A549 treated with CpdA at 1 μM for 4 hours (cell line): ENCODE measurements at places on chromosomes 1 and 21. TPM values are rescaled to one million over a fixed set of nuclear protein-coding genes. Genes with fewer than 3 reads are reported as not detected.

The SLC6A17 gene
- 5.2 to 6.8 TPM (median 5.8 TPM) in 5 replicates for total RNA-seq

The BCL2L15 gene
- 0.48 to 1.7 TPM (median 0.85 TPM) in 4 of 5 replicates, not detected in the other for total RNA-seq

The PLA2G2F gene
- 0.01 TPM in 1 of 5 replicates, not detected in the others for total RNA-seq

The ESRRG gene
- total RNA-seq: not detected in 5 replicates

The NBPF6 gene
- total RNA-seq: not detected in 5 replicates

The FAM151A gene
- total RNA-seq: not detected in 5 replicates

The FCRL3 gene
- not detected in 5 replicates for total RNA-seq

The LY9 gene
- total RNA-seq: 0.08 to 0.18 TPM (median 0.14 TPM) in 4 of 5 replicates, not detected in the other

The TDRD10 gene
- total RNA-seq: 0.07 TPM in 1 of 5 replicates, not detected in the others

The CLDN8 gene
- not detected in 5 replicates for total RNA-seq

The ENSA gene
- total RNA-seq: 114 to 145 TPM (median 130 TPM) in 5 replicates

The LCE1C gene
- not detected in 5 replicates for total RNA-seq

The FBLIM1 gene
- 20.9 to 28.0 TPM (median 23.6 TPM) in 5 replicates for total RNA-seq

The SELENOF gene
- 129 to 196 TPM (median 158 TPM) in 5 replicates for total RNA-seq

The PLD5 gene
- total RNA-seq: 0.94 to 2.5 TPM (median 1.4 TPM) in 5 replicates

The UBASH3A gene
- 0.10 to 0.26 TPM (median 0.14 TPM) in 5 replicates for total RNA-seq

The ATP6V1G3 gene
- total RNA-seq: not detected in 5 replicates

The ARHGAP30 gene
- 0.05 to 0.19 TPM (median 0.11 TPM) in 4 of 5 replicates, not detected in the other for total RNA-seq

The CR2 gene
- total RNA-seq: 0.03 TPM in 1 of 5 replicates, not detected in the others

The SLAMF6 gene
- not detected in 5 replicates for total RNA-seq

The CASZ1 gene
- 1.7 to 2.5 TPM (median 1.8 TPM) in 5 replicates for total RNA-seq

The CNR2 gene
- total RNA-seq: not detected in 5 replicates

The SYTL1 gene
- total RNA-seq: 0.12 to 0.66 TPM (median 0.50 TPM) in 5 replicates

The STIL gene
- 9.7 to 12.0 TPM (median 9.8 TPM) in 5 replicates for total RNA-seq

The PTGFRN gene
- total RNA-seq: 14.6 to 17.5 TPM (median 16.2 TPM) in 5 replicates

The LCE2C gene
- not detected in 5 replicates for total RNA-seq

The APOBEC4 gene
- total RNA-seq: not detected in 5 replicates

The ARHGEF10L gene
- 4.9 to 7.8 TPM (median 6.7 TPM) in 5 replicates for total RNA-seq

The KRTAP19-4 gene
- not detected in 5 replicates for total RNA-seq

The PADI1 gene
- 1.3 to 2.3 TPM (median 1.8 TPM) in 5 replicates for total RNA-seq

The FMO2 gene
- total RNA-seq: not detected in 5 replicates

The PERM1 gene
- total RNA-seq: 0.07 to 0.24 TPM (median 0.08 TPM) in 3 of 5 replicates, not detected in the others

The TRABD2B gene
- total RNA-seq: 0.20 to 0.34 TPM (median 0.27 TPM) in 5 replicates

The NOTCH2 gene
- 18.6 to 30.5 TPM (median 26.8 TPM) in 5 replicates for total RNA-seq

The COL11A1 gene
- 1.6 to 4.4 TPM (median 2.8 TPM) in 5 replicates for total RNA-seq

The PRAMEF13 gene
- not detected in 5 replicates for total RNA-seq

The ERG gene
- 0.03 to 0.14 TPM (median 0.08 TPM) in 4 of 5 replicates, not detected in the other for total RNA-seq

The CFHR2 gene
- not detected in 5 replicates for total RNA-seq

The ZNF695 gene
- 1.8 to 2.7 TPM (median 2.6 TPM) in 5 replicates for total RNA-seq

The SPOCD1 gene
- total RNA-seq: 3.5 to 6.9 TPM (median 5.1 TPM) in 5 replicates

The C1orf87 gene
- total RNA-seq: not detected in 5 replicates

The C1orf94 gene
- 0.02 TPM in 1 of 5 replicates, not detected in the others for total RNA-seq

The SPATA1 gene
- 0.47 to 1.3 TPM (median 0.72 TPM) in 5 replicates for total RNA-seq

The SYT6 gene
- 0.66 to 0.90 TPM (median 0.72 TPM) in 5 replicates for total RNA-seq

The PRKACB gene
- total RNA-seq: 7.3 to 9.7 TPM (median 7.9 TPM) in 5 replicates

The LCE1B gene
- total RNA-seq: not detected in 5 replicates

The CD247 gene
- total RNA-seq: 0.19 to 0.38 TPM (median 0.29 TPM) in 3 of 5 replicates, not detected in the others
